ENCODE measurements at places on chromosomes 16 and 17.

DNA sequence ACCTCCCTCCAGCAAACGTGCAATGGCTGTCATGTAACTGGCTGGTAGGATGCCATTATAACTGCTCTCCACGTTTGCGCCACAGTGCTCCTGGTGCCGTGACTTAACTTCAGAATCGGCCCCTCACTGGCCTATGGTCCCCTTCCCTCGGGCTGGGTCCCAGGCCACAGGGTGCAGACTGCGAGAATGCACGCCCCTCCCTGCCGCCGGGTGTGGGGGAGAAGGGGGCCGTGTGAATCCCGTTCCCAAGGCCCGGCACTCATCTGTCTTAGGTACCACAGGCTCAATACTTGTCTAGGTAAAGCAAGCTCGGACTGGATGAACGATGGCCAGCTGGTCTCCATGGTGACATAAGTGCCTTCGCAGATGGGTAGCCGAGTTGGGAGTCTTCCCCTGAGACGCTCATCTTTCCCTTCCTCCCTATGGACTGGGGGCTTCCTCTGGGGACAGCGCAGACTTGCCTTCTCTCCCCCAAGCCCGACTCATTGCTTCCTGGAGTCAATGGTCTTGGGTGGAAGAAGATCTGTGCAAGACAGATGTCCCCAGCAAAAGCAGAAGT, 37.8 kb downstream of the TIMM22 start:
- DNase-seq: no peak

DNA sequence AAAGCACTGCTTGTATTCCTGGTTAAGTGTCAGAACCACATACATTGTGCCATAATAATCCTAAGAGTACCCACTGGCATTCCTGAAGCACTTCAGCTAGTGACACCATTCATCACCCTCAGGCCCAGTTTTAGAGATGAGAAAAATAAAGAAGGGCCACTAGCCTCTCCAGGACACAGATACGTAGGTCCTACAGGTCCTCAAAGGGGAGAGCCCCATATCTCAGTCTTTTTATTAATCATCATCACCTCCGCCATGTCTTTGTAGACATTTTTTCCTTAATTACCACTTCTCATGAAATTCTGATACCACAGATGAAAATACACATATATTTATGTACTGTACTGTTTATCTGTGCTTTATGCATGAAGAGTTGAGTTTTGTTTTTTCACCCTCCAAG, 43.5 kb downstream of the GRB2 start:
- DNase-seq: no peak

DNA sequence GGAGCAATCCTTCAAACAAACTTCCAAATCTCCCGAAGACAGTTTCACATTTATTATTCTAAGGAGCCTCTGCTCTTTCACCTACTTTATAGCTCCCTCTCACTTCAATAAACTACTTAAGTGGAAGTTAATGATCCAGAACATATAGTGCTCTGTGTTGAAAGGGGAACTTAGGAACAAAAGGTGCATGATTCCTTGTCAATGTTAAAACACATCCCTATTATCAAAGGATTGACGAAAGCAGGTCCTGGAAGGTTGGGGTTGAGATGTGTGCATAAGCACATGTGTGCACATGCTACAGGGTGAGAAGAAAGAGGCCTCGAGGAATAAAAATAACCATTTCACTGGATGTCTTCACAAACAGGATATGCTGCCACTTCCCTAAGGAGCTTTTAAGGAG, 170.3 kb downstream of the SLC39A11 start:
- no peak for DNase-seq

GRCh38 chr16:48204825-48205151, 39.3 kb upstream of the LONP2 start:
- no peak for DNase-seq

DNA sequence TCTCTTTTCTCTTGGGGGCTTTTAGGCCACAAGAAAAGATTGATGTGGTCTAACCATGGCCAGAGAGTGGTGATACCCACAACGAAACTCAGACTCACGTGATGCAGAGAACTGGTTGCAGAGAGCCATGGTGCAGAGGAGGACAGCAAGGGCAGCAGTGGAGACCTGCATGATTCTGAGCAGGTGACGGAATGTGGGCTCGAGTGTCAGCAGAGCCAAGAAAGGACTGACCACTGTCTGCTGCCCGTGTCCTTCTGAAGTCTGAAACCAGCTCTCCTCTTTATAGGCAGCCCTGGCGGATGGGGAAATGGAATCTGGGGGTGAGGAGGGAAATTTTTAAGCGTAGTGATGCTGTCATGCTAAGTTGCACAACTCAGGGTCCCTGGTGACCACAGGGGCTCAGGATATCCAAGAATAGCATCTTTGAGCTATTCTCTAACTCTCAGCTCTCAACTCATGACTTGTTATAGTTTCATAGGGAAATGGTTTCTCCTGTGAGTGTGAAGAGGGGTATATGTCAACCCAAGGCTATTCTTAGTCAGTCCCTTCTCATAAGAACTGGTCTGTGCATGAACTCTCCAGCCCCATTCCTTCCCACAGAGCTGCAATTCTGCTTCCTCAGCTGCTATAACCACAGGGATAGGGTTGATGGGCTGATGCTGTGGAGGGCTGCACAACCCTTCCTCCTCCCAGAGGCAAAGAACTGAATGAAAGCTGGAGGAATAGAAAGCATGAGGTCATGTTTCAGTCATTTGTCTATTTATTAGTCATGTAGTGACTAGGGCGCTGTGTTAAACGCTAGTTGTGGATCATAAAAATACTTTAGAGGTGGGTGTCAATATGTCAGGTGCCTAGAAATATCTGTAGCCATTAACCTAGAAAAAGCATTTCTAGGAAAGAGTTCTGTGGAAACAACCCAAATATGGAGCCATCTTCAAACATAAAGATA, at the start of gene CCL3:
Gene CCL3, minus strand, starts transcription at position 256 of the 949 bp plus-strand sequence. Its CDS starts 85 bp downstream, at position 171.
- DNase-seq: no peak

Measured in RPMI8226 (cell line).